ENCODE measurements at places on chromosomes 13 and 19.

- no peak for DNase-seq
These were observed 10.7 kb downstream of the CCDC124 start for GRCh38 chr19:17943274-17944221.

DNA sequence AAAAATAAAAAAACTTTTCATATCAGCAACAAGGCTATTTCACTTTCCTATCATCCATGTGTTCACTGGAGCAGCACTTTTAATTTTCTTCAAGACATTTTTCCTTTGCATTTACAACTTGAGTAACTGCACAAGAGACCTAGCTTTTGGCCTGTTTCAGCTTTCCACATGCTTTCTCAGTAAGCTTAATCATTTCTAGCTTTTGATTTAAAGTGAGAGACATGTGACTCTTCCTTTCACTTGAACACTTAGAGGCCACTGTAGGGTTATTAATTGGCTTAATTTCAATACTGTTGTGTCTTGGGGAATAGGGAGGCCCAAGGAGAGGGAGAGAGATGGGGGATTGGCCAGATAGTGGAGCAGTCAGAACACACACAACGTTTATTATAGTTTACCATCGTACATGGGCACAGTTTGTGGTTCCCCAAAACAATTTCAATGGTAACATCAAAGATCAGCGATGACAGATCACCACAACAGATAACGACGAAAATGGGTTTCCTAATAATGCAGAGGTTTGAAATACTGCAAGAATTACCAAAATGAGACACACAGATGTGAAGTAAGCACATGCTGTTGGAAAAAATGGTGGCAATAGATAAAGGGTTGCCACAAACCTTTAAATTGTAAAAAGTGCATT lies 117.6 kb downstream of the GGACT start:
- DNase-seq, result no peak

DNA sequence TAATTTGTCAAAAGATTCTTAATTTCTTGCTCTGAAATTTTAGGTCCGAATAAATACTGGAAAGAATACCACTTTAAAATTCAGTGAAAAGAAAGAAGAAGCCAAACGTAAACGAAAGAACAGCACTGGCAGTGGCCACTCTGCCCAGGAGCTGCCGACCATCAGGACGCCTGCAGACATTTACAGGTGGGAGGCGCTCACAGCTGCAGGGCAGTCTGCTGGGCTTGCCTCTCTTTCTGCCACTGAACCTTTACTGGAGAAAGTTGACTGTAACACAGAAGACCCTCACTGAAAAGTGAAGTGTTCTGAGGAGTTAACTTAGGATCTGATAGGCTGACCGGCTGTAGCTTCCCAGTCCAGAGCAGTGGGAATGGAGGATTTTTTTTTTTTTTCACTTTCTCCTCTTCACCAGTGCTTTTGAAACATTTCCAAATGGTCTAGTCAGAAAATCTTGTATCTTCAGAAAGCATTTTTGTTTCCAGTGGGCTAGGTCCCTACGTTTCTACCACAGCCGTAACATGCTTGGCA lies 69.1 kb downstream of the URI1 start:
- DNase-seq, result no peak

DNA sequence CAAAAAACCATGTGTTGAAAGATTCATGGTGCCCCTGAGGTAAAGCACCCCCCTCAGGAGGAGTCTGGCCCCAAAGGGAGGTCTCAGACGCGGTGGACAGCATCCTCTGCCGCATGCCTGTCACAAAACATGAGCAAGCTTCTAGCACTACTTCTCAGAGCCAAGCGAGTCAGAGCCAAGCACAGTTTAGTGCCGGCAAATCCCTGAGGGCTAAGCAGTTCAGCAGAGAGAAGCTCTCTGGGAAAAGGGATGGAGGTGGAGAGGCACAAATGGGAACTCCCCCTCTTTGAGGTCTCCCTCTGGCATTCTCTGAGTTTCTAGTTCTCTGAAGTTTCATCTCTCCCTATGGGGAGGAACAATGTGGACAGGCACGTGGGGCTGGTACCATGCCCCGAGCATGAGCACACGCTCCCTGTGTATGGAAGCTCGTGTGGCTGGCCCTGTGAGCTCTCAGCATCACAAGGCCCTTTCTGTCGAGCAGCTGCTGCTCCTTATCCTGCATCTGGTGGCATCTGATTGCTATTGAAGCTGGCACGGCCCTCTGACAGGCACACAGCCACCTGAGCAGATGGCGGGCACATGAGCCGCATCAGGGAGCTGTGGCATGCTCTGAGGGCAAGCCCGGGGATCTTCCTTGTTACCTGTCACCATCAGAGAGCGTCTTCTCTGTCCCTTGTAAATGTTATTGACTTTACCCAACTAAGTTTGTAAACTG lies 325.1 kb downstream of the SLC7A1 start:
- no peak for DNase-seq

DNA sequence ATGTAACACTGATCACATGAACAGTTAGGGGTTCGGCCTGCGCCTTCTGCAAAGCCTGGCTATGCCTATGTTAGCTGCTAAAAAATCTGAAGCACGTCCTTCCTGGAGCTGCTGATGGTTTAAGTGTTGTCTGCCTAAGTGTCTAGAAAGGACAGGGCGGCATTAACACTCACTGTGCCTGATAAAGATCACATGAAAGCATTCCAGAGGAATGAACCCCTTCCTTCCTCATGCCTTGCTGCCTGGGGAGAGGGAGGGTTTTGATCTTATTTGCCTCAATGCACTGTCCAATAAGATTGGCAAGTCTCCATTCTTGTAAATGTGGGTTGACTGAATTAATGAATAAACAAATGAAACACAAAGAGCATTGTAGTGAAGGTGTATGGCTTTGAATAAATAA lies 5.2 kb downstream of the DOCK9 start:
- no peak for DNase-seq

- no peak for DNase-seq
These were observed 23.0 kb upstream of the CEACAM4 start for GRCh38 chr19:41649827-41650226.

GRCh38 chr19:33906578-33907335 lies 110.1 kb downstream of the KCTD15 start:
- no peak for DNase-seq

All from B cell (primary cell).